Astrocyte of the cerebellum (primary cell): ENCODE measurements at places on chromosomes 7 and 10.

- DNase-seq, result no peak
Measured at GRCh38 chr10:3803927-3804741, 19.1 kb upstream of the KLF6 start.

DNA sequence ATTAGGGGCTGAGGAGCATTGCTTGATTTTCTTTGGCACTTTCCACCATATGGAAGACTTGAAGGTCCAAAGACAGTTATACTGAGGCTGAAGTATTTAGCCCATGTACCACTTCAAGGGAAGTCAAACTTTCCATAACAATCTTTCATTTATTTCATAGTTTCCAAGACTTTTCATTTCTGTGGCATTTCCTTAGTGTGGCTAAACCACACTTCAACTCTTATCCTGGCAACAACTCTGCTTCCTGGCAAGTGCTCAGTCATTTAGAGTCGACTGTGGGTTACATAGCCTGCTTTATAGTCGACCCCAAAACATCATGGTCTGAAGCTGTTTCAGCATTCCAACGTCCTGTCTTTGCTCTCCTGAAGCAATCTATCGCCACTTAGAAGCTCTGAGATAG, 343.0 kb upstream of the SEMA3D start:
- peak; percentile 89 for DNase-seq

- DNase-seq, result no peak
Measured at GRCh38 chr7:30112103-30112713, 22.6 kb upstream of the MTURN start.

- DNase-seq, result peak; percentile 71
Measured at GRCh38 chr10:103661198-103661950, 167.9 kb downstream of the NEURL1 start.

DNA sequence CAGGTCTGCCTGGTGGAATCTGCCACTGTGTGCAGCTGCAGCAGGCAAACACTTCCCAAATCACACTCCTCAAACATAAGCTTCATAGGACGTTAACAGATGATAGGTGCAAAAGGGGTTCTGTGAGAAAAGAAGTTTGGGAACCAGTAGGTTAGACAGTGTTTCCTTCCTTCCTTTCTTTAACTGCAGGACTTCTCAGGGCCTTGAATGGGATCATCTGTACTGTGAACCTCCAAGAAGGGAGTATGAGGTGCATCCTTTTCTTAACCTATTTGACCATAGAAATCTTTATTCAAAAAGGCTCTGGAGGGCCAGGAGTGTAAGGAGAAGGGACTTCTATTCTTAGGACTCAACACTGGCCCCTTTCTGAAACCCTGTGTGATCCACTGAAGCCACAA, 33.0 kb downstream of the CAMK2B start:
- no peak for DNase-seq

DNA sequence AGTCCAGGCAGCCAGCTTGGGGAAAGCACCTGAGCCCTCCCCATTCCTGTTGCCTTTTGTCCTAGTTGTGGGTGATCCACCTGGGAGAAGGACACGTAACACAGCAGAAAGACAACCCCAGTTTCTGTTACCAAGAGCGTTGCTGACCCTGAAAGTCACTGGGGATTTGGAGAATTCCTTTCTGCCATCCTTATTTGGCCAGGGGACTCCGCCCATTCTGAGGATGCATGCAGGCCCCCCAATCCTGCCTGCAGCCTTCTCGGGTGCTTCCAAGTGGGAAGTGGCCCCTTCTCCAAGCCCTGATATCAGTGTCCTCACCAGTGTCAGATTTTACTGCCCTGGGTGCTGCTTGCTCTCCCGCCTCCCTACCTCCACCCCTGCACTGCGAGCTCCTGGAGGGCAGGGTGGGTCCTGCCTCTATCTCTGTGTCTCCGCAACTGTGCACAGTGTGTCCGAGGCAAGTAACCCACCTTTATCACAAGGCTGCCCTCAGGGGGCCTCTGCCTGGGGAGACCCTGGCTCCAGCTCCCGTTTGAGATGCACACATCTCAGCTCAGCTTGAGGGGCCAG, 9.2 kb upstream of the ADCY1 start:
- DNase-seq, result no peak

DNA sequence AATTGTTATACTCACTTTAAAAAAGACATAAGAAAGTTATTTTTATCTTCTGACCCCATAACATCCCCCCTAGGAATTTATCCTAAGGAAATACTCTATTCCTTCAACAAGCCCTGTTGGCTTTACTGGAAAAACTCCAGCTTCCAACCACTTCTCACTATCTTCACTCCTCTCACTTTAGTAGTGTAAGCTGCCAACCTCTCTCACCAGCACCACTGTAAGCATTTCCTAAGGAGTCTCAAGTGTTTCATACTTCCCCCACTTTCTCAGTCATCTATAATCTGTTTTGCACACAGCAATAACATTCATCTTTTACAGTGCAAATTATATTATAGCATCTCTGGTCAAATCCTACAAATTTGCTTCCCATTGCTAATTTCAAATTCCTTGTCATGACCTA, 45.8 kb downstream of the GPR85 start:
- no peak for DNase-seq

DNA sequence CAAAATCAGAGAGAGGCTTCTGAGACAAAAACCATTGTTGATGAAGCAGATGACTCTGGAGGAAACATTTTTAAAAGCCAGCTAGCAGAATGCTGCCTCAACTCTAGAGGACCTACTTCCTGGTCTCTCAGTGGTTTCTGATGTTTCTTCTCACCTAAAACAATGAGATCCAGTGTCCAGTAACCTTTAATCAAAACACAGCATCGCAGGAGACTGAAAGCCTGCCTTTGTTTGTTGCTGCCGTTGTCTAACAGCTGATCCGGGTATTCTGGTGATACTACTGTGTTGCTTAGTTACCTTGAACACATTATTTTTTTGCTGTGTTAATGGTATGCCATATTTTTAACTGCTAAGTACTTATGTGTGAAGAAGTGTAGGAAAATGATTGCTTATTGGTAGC, 70.9 kb downstream of the WIPF3 start:
- DNase-seq, result no peak

GRCh38 chr10:77029777-77030717, 607.6 kb downstream of the KCNMA1 start:
- DNase-seq, result no peak

- DNase-seq, result no peak
Measured at GRCh38 chr10:32556783-32557395, 110.9 kb downstream of the CCDC7 start.

- no peak for DNase-seq
Measured at GRCh38 chr7:15175152-15175551, 272.6 kb upstream of the DGKB start.

DNA sequence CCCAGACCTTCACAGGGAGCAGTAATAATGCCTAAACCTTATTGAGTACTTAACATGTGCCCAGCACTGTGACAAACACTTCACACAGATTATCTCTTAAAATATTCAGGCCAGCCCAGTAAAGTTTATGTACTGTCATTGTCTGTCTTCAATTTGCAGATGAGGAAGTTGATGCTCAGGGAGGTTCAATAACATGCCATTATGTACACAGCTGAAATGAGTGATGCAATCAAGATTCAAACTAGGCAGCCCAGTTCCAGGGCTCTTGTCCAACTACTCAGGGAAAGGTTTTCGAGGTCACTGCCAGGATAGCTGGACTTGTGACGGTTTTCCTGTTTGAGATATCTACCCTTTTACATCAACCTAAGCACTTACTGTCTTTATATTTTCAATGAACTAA, 56.1 kb downstream of the AUTS2 start:
- no peak for DNase-seq

DNA sequence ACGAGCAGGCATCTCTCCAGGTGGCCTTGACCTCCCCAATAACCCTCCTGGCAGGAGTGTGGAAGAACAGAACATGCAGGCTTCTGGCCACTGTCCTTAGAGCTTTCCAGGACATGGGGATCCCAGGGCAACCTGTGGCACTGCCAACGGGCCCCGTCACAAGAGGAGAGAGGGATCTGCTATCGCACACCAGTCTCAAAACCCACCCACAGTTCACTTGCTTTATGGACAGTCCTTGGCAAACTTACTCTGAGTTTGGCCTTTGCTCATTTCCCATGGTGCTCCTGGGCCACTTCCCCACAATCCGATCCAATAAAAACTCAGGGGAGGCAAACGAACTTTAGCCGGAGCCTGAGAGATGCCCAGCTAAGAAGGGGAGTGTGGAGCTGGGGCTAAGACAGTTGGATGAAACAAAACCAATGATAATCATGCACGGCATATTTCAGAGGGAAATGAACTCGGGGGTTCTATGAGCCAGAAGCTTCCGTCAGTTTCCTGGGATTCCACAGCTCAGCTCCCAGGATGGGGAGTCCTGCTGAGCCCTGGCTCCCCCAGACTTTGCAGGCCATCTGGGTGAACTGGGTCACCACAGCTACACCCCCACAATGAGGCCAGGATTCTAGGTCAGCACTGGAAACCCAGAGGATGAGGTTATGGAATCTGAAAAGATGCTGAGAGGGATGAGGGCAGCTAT, 158.4 kb downstream of the NEURL1 start:
- no peak for DNase-seq

DNA sequence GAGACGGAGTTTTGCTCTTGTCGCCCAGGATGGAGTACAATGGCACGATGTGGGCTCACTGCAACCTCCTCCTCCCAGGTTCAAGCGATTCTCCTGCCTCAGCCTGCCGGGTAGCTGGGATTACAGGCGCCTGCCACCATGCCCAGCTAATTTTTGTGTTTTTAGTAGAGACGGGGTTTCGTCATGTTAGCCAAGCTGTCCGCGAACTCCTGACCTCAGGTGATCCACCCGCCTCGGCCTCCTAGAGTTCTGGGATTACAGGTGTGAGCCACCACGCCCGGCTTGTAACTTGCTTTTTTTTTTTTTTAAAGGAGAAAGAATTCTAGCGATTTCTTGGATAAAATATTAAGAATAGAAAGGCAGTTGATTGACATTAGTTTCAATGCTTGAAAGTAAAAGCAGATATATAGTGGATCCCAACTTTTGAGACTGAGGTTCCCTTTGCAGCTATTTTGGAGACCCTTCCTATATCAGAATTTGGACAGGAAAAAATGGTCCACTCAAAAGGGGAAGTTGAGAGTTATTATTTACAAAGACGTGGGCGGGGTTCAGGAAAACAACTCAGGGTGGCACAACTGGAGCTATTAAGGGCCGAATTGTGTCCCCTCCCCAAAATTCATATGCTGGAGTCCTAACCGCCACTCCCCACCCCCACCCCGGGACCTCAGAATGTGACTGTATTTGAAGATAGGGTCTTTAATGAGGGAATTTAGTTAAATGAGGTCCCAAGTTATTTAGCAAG, 1.3 kb upstream of the ERCC6 start:
- no peak for DNase-seq

GRCh38 chr7:79319369-79319768, 134.1 kb downstream of the MAGI2 start:
- no peak for DNase-seq

GRCh38 chr10:124237282-124237961, 144.0 kb upstream of the CHST15 start:
- DNase-seq, result no peak

DNA sequence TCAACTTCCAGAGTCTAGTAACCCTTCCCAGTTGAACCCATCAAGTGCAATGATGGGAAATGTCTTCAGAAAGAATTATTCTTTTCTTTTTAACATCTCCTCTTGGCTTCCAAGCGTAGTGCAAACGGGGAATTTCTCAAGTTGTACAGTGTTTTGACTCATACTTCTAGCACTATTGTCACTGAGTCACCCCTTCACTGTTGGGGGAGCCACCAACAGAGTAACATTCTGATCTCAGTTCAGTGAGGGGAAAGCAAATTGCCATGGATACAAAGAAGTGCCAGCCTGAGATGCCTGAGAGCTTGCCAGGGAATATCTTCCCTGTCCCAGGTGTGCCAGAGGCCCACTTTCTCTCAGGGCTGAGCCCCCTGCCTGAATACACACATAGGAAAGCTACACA, 31.0 kb downstream of the CYP3A5 start:
- DNase-seq, result no peak

GRCh38 chr10:29130190-29130673, 158.6 kb upstream of the LYZL1 start:
- DNase-seq, result no peak

DNA sequence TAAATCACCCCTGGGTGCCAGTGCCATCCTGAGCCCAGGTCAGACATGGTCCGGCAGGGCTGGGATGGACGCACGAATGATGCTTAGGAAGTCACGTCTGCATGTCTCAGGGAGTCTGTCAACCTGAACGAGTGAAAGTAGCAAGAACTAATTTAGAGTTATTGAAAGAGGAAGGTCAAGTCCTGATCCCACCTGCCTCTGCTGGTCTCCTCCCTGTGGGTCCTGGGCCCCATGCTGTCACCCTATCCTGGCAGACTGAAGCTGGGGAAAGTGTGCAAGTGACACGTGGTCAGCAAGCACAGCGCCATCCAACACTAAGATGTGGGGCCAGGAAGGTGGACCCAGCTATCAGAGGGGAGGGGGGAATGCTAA, 26.1 kb upstream of the GRID1 start:
- no peak for DNase-seq

DNA sequence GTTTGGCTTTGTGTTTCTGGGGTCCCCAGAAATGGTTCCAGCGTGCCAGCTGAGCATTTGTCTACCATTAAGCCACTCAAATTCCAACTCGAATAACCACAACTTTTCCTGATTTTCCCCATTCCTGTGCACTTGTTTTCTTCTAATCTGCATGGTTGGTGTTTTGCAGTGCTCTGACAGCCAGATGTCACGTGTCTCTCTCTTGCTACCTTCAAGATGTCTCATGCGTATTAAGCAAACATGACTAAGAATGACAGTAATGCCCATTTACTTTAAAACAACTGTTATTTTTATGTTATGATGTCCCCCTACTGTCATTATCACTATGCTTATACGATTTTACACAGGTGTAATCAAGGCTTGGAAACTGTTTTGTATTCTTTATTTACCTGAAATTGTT, 35.2 kb upstream of the MXI1 start:
- DNase-seq, result no peak

DNA sequence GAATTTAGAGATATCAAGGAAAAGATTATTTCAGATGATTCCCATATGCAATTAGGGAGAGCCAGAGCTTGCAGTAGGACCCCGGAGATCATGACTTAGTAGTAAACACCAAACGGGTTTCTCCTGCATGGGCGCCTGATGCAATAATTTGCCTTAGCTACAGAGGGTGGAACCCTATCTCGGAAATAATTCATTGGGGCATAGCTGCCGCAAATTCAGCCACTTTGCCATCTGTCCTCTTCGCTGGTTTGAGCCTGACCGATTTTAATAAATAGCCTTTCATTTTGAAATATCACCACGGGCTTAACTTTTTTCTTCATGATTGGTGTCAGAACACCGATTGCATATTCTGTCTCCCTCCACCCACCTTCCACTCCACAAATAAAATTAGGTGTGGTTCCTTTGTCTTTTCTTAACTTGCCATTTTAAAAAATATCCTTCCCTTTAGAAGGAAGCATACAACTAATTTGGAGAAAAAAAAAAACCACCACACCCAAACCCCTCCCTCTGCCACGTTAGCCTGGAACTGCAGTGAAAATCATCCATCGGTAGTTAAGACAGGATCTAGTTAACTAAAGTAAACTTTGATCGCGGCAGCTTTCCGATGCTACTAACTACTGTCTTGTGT, 1.4 kb downstream of the GARS1 start:
- DNase-seq, result no peak

- DNase-seq, result peak; percentile 22
Measured at GRCh38 chr10:116158036-116158435, 115.0 kb downstream of the GFRA1 start.
